ENCODE measurements at places on chromosomes 12 and 14.

GRCh38 chr12:52091869-52092268 lies 12.4 kb downstream of the SMIM41 start:
- DNase-seq, result no peak

- DNase-seq, result no peak
Measured at GRCh38 chr14:90440021-90440451, 43.2 kb downstream of the CALM1 start.

GRCh38 chr12:131218026-131218922 lies 264.6 kb downstream of the ADGRD1 start:
- DNase-seq, result no peak

- DNase-seq, result no peak
Measured at GRCh38 chr12:72082986-72083820, 144.6 kb downstream of the TPH2 start.

- no peak for DNase-seq
Measured at GRCh38 chr12:15886372-15887042, 4.3 kb downstream of the STRAP start.
